ENCODE measurements at places on chromosomes 5 and 9.

- DNase-seq, result peak; percentile 27
Observed at GRCh38 chr9:132114102-132114707, 34.5 kb upstream of the MED27 start.

- DNase-seq, result no peak
Observed at GRCh38 chr9:122356627-122357026, 14.2 kb upstream of the PTGS1 start.

GRCh38 chr5:159786901-159787691 is 129.2 kb upstream of the ADRA1B start:
- DNase-seq, result no peak

- DNase-seq, result no peak
Observed at GRCh38 chr9:14906644-14907359, 3.4 kb downstream of the FREM1 start.

- no peak for DNase-seq
Observed at GRCh38 chr5:149201121-149201637, 59.9 kb downstream of the ABLIM3 start.

- DNase-seq, result no peak
Observed at GRCh38 chr5:73901043-73901442, 275.0 kb downstream of the ARHGEF28 start.

DNA sequence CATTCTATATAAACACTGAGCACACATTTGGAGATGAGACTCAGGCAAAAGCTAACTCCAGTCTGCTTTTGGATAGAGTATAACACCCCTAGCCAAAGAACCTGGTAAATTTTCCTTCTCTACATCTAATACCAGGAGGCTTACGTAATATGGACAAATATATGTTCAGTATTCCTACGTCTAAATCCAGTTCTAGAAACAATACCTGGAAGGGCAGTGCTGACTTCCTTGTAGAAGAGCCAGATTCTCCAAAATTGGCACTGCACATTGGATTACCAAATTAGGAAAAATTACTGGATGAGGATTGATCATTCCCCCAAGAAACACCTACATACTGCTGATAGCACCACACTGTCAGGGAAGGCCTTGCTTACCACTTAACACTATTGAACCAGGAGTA is 247.4 kb downstream of the SAXO1 start:
- DNase-seq, result no peak

- DNase-seq, result no peak
Observed at GRCh38 chr5:14424011-14424685, 157.4 kb upstream of the OTULINL start.

DNA sequence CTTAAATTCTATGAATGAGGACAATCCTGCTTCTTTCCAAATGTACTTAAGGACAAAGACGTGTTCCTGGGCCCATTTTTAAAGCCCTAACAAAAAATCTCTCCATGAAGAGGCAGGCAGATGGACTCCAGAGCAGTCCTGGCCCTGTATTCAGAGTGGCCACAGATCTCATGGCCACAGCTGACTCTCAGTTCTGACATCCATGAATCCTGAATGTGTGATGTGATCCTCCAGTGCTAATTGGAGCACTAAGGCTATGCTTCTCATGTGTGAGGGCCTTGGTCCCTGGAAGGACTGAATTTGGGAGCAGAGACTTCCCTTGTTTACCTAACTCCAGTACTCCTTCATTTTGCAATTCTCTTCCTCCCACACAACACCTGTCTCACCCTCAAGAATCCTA is 373.0 kb downstream of the AGTPBP1 start:
- no peak for DNase-seq

DNA sequence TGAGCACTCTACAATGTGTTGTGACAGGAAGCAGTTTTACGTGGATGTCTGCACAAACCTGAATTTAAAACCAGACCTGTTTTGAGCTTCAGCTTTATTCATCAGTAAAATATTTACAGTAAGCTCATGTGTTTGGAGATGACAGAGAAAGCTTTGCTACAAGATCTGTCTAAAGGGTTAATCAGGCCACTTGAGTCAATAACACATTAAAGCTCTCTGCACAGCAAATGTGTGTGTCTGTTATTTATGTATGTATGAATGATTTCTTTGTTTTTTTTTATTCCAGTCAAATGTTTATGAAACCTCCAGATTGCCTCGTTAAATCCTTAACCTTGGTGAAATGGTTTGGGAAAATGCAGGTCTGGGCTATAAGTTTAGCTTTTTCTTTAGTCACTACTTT is 77.3 kb upstream of the SREK1 start:
- no peak for DNase-seq

- no peak for DNase-seq
Observed at GRCh38 chr9:107008447-107008846, 145.5 kb downstream of the ZNF462 start.

All from germinal center (tissue), 1 donor.